HCT116 (cell line): ENCODE measurements at places on chromosomes 13 and 19.

DNA sequence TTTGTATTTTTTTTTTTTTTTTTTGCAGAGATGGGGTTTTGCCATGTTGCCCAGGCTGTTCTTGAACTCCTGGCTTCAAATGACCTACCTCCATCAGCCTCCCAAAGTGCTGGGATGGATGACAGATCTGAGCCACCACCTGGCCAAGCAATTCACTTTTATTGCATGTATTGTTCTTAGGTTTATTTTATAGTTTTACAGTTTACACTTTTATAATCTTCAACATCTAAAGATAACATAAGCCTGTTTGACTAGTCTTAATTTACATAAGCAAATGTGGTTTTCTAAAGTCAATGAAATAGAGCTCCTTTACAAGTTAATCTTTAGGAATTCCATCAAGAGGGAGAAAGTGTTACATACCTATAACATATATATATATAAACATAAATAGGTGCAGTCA is 9.5 kb upstream of the MPV17L2 start:
- no peak for DNase-seq

- DNase-seq, result no peak
Measured at GRCh38 chr13:68380041-68380973, 1150.2 kb upstream of the PCDH9 start.

GRCh38 chr13:108733022-108733560 is 103.7 kb downstream of the MYO16 start:
- no peak for DNase-seq

- no peak for DNase-seq
Measured at GRCh38 chr13:99282264-99283231, 24.4 kb upstream of the GPR18 start.

DNA sequence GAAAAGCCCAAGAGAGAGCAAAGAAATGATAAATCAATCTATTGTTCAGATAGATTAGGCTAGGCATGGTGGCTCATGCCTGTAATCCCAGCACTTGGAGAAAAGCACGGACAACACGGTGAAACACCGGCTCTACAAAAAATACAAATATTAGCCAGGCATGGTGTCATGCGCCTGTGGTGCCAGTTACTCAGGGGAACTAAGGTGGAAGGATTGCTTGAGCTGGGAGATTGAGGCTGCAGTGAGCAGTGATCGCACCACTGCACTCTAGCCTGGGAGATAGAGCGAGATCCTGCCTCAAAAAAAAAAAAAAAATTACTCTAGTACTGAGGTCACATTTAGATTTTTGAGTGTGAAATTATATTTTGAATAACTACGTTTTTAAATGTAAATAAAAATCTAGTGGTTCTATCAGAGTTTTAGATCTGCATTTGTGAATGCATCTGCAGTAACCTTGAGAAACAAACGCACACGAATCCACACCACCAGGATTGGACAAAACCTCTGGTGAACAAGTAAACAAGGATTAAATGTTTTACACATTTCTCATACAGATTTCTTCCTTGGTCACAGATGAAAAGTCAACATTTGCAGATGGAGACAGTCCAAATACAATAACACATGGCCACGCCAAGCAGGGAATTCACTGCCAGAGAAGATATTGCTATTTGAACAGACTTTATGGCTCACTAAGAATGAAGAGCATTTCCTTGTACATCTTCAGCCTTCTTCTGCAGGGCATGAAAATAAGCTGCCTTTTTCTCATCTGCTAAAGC is 917.6 kb downstream of the PCDH9 start:
- DNase-seq, result no peak

DNA sequence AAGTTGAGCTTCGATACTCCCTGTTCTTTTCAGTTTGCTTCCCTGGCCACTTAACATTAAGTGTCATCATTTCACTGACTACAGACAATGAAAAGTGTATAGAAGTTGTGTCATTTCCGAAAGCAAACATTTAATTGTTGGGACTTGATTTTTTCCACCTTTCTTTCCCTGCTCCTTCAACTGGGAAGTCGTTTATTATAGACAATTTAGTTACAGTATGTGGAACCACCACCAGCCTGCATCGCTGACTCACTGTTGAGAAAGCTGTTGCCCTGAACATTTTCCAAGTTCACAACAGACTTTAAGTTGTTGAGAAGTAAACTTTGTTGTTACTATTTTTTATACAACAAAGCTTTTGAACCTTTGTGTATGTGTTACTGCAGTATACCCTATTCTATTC is 788.4 kb upstream of the PRR20A start:
- DNase-seq, result no peak

DNA sequence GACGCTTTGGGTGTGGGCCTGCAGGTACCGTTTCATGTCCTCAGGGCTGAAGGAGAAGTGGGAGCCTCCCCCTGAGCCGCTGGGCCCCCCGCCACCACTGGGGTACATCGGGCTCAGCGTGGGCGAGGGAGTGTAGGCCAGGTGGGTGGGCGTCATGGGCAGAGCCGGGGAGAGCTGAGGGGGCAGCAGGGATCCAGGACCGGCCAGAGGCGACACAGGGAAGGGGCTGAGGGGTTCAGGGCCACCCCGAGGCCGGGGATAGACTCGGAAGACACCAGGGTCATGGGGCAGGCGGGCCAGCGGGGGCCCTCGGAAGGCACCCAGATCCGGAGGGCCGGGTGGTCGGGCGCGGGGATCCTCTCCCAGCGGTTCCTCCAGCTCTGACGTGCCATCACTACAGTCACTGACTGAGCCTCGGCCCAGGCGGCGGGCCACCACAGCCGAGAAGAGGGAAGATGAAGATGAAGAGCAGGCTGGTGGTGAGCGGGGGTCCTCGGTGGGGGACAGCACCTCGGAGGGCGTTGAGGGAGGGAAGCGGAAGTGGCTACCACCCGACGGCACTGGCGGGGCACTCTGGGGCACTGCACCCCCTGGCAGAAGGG is 5.7 kb downstream of the ERF start:
- DNase-seq, result no peak

GRCh38 chr13:83503424-83503823 is 378.9 kb downstream of the SLITRK1 start:
- no peak for DNase-seq

DNA sequence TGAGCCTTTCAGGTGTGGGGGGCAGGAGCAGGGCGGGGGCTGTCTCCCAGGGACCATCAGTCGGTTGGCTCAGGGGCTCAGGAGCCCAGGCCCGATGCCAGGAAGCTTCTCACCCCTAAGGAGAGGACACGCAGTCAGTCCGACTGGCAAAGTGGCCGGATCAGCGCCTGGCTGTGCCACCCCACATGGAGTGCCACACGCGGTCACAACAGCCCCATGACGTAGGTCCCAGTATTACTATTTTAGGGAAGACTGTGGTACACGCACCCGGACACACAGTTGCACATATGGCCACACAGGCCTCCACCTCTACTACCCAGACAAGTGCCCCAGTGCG is 29.3 kb upstream of the GRTP1 start:
- no peak for DNase-seq

DNA sequence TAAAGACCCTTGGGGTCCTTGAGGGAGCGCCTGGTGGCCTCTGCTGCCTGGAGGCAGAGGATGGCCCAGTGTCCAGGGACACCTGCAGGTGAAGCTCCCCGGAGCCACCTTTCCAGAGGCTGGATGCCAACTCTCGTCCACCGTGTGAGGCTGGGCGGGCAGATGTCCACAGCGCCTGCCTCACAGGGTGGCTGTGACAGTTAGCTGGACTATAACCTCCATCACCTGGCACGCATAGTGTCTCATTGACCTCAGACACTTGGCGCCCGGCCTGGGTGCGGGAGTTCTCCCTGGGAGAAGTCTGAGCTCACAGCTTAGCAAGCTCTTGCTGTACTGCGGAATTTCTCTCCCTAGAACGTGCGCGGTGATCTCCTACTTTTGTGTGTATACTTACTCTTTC is 9.8 kb downstream of the BICRA start:
- DNase-seq, result no peak

DNA sequence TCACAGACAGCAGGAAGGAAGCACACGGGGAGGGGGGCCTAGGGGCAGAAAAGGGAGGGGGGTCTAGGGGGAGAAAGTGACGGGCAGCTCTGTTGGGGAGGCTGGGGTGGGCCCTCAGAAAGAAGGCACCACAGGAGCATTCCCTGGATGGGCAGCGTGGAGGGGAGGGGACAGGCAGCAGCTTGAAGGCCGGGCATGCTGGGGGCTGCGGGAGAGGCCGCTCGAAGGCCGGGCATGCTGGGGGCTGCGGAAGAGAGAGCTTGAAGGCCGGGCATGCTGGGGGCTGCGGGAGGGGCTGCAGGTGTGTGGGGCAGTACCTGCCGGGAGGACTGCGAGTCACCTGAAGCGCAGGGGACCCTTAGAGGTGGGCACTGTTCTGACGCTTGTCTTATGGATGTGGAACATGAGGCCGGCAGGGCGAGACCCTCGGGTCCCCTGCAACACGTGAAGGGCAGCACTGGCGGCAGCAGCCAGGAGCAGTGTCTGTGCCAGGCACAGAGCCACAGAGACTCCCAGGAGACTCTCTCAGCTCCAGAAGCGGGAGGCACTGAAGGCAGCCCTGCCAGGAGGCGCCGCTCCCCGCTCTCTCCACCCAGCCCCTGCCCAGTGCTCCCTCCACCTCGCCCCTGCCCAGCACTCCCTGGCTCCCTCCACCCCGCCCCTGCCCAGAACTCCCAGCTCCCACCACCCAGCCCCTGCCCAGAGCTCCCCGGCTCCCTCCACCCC is 13.3 kb downstream of the ZNF787 start:
- DNase-seq, result no peak

DNA sequence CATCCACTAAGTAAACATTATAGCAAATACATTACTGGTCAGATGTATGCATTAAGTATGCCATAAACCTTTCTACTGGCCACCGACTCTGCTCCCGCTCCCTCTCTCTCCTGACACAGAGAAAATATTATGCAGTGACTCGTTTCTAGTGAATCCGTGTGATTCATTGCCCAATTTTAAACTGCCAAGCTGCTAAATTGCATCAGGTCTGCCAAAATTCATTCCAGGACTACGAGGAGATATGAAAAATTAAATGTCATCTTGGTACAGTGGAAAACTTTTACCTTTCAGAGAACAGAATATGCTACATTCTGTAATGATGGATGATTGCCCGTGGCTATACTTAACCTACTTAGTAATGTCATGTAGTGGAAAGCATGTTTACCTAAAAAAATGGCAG is 368.8 kb upstream of the TSHZ3 start:
- no peak for DNase-seq

- no peak for DNase-seq
Measured at GRCh38 chr13:45362939-45363338, 22.0 kb upstream of the TPT1 start.

GRCh38 chr13:69567514-69567913 is 540.1 kb upstream of the ATXN8OS start:
- DNase-seq, result no peak

DNA sequence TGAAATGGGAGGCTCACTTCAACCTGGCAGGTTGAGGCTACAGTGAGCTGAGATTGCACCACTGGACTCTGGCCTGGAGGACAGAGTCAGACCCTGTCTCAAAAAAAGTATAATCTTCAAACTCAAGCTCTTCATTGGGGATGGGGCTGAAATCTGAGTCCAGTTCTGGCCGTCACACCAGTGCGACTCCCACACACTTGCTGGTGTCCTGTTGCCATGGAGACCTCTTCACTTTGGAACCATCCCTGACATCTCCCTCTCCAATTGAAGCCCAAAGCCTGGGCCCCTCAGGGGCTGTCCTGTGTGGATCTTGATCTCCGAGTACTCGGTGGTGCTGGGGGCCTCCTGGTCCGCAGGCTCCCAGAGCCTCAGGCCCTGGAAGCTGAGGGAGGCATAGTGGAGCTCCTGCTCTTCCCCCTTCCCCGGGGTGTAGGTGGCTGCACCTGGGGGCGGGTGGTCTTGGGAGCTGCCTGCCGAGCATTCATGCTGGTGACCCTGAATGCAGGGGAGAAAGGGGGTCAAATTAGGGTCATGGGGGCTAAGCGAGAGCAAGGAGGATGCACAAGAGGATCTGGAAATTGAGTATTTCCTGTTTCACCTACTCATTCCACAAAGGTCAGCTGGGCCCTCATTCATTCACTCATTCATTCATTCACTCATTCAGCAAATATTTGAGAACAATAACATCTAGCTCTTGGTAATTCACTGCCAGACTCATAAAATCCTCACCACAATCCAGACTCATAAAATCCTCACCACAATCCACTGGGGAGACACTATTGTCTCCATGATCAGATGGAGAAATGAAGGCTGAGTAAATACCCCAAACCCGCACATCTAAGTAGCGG is 11.0 kb downstream of the SIGLEC11 start:
- no peak for DNase-seq

DNA sequence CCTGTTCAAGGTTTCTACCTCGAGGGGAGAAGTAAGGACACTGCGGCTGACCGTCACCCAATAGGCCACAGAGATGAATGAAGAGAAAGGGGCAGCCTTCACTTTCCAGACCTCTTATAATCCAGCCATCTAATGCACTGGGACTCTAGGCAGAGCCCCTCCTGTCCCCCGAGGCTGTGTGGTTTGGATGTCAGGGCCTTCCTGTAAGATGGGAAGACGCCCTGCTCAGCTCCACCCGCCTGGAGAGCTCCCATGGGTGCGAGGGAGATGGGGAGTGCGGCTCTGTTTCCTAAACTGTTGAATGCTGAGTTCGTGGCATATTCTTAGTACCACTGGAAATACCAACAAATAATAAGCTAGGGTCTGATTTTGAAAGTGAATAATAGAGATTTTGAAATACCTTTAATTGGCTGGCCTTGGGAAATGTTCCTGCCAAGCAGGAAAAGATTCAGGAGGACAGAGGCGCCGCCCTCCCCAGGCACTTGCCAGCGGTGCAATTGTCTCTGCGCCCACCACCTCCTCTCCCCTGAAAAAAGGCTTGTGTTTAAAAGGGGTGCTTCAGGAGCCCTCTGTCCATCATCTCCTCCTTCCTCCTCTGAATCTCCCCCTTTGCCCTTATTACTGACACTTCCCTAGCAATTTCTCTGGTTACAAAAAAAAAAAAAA is 85.4 kb upstream of the GPR183 start:
- no peak for DNase-seq

DNA sequence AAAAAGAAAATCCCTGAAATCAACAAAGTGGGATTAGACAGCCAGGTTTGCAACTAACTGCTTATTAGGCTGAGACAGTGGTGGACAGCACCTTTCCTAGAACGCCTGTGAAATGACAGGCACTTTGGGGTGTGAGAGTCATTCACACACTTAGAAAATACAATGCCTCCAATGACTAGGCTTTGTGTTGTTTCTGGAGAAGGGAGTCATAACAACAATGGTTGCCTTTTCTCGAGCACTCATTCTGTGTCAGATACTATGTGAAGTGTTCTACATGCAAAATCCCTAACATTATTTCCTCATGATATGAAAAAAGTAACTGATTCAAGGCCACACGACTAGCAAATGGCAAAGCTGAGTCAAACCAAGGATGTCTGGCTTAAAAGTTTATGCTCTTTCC is 41.2 kb downstream of the SACS start:
- no peak for DNase-seq
